ENCODE measurements at places on chromosomes 16 and 17. TPM values are rescaled to one million over a fixed set of nuclear protein-coding genes. Genes with fewer than 3 reads are reported as not detected.

DNA sequence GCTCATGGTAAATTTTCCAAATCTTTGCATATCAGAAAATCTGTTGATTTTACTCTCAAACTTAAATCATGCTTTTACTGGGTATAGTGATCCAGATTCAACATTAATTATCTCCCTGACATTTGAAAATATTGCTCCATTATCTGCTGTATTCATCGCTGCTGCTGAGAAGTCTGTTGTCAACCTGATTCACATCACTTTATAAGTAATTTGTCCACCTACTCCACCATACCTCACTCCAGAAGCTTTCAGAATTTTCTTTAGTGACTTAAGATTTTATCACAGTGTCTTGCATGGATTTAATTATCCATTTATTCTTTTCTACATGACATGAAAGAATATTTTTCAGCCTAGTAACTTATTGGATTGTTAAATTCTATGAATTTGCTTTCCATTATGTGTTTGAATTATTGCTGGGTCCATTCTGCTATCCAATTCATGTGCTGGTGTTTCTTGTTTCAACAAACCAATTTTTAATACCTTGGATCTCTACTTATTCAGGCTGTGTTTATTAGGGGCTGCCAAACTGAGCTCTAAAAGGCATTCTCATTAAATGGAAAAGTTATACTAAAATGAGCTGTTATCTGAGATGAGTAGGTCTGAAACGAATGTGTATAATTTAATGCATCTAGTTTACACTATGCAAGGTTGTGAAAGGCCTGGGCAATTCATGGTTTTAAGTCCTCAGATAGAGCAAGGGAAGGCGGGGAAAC, 519.3 kb upstream of the CDH11 start:
- DNase-seq, result no peak
- no peaks in the 10 kb centered on the region for H3K27me3 ChIP-seq
- H3K36me3 ChIP-seq, result no peaks in the 10 kb centered on the region
- H3K27ac ChIP-seq, result no peak overlapping the region

Gene SERPINF2
- total RNA-seq, result 0.59 TPM

Gene SLC47A1
- not detected for total RNA-seq

DNA sequence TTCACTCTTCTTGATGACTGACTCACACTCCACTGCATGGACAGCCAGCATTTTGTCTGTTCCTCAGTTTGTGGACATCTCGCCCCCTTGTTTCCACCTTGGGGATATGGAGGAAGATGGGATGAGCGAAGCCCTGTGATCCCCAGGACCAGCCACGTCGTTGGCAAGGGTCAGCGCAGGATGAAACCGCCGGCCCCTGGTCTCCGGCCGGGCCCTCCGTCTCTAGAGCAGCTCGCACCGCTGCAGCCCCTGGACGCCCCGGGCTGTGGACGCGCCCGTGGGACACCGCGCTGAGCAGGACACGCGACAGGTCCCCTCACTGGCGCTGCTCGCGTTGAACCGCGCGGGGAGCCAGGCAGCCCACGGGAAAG, 604 bp upstream of the ZC3H18 start:
- no peak for DNase-seq
- peak overlapping the region; percentile 78 for H3K27ac ChIP-seq
- H3K27me3 ChIP-seq, result no peaks in the 10 kb centered on the region
- peaks cover 31% of the 10 kb centered on the region for H3K4me1 ChIP-seq

DNA sequence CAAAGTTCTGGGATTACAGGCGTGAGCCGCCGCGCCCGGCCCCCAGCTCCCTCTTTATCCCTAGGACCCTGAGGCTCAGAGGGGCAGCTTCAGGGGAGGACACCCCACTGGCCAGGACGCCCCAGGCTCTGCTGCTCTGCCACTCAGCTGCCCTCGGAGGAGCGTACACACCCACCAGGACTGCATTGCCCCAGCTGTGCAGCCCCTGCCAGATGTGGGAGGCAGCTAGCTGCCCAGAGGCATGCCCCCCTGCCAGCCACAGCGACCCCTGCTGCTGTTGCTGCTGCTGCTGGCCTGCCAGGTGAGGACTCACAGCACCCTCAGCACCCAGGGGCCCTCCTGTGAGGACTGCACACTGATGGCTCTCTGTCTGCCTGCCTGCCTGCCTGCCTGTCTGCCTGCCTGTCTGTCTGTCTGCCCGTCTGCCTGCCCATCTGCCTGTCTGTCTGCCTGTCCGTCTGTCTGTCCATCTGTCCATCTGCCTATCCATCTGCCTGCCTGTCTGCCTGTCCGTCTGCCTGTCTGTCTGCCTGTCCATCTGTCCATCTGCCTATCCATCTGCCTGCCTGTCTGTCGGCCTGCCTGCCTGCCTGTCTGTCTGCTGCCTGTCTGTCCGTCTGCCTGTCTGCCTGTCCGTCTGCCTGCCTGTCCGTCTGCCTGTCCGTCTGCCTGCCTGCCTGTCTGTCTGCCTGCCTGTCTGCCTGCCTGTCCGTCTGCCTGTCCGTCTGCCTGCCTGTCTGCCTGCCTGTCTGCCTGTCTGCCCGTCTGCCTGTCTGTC, 5.0 kb downstream of the GCGR start:
- no peak overlapping the region for H3K4me3 ChIP-seq
- DNase-seq, result no peak
- H3K4me1 ChIP-seq, result peaks cover 4% of the 10 kb centered on the region
- no peak overlapping the region for H3K27ac ChIP-seq
- no peaks in the 10 kb centered on the region for H3K36me3 ChIP-seq

GRCh38 chr16:83715217-83715920, 92.4 kb upstream of the HSBP1 start:
- no peak for DNase-seq
- peaks cover 5% of the 10 kb centered on the region for H3K27me3 ChIP-seq
- no peaks in the 10 kb centered on the region for H3K36me3 ChIP-seq
- H3K4me3 ChIP-seq, result no peak overlapping the region
- no peaks in the 10 kb centered on the region for H3K4me1 ChIP-seq

DNA sequence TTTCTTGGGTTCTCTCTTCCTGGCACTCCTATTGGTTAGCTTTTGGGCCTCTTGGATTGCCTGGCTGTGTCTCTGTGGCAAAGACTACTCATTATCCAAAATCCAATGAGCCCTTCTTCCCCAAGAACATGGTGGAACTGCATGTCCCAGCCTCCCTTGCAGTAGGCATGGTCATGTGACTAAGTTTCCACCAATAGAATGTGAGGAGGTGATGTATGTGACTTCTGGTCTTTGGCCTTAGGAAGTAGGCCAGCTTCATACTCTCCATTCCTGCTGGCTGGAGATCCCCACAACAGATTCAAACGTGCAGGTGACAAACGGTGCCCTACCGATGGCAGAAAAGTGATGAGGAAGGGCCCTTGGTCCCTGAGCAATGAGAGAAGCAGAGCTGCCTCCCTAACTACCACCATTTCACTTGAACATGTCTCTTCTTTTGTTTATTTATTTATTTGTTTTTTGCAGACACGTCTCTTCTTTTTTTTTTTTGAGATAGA, 17.3 kb upstream of the SPN start:
- H3K4me1 ChIP-seq, result peaks cover 21% of the 10 kb centered on the region
- H3K27me3 ChIP-seq, result no peaks in the 10 kb centered on the region
- no peak overlapping the region for H3K27ac ChIP-seq

GRCh38 chr16:951660-952301, 19.0 kb downstream of the LMF1 start:
- H3K4me3 ChIP-seq, result no peak overlapping the region
- H3K27ac ChIP-seq, result no peak overlapping the region
- H3K36me3 ChIP-seq, result peaks cover 26% of the 10 kb centered on the region
- no peaks in the 10 kb centered on the region for H3K27me3 ChIP-seq
- H3K4me1 ChIP-seq, result peaks cover 3% of the 10 kb centered on the region
- DNase-seq, result no peak

GRCh38 chr16:17224879-17225281, 245.9 kb downstream of the XYLT1 start:
- H3K4me3 ChIP-seq, result no peak overlapping the region
- no peaks in the 10 kb centered on the region for H3K27me3 ChIP-seq
- peak; percentile 3 for DNase-seq
- H3K27ac ChIP-seq, result no peak overlapping the region
- peaks cover 4% of the 10 kb centered on the region for H3K4me1 ChIP-seq
- H3K36me3 ChIP-seq, result no peaks in the 10 kb centered on the region
